ENCODE measurements at places on chromosomes 12 and 14.

DNA sequence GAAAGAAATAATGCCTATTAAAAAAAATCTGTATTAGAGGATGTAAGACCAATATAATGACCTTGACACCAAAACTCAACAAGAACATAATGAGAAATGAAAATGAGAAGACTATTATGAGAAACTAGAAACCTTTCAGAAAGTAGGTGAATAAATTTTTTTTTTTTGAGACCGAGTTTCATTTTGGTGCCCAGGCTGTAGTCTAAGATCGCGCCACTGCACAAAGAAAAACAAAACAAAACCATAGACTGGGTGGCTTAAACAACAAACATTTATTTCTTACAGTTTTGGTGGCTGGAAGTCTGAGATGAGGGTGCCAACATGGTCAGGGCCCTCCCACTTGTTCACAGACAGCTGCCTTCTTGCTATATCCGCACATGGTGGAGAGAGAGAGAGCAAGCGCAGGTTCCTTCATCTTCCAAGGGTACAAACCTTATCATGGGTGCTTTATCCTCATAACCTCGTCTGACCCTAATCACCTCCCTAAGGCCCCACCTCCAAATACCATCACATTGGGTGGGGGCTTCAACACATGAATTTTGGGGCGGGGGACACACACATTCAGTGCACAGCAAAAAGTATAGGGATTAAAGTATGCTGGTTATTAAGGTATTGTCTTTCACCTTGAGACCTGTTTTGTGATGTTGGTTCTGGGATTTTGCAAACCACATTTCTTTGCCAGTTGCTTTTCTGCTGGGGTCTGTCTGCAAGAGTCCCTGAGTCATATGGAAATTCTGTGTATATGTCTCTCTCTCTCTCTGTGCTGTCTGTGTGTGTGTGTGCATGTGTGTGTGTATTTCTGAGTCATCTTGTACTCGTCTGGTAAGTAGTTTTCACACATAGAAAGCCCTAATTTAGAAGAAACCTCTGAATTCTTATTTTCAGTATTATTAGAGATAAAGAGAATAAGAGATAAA, 26.2 kb downstream of the ZCRB1 start:
- no peaks in the 10 kb centered on the region for H3K27me3 ChIP-seq
- no peaks in the 10 kb centered on the region for H3K36me3 ChIP-seq
- peak; percentile 91 for DNase-seq
- peaks cover 14% of the 10 kb centered on the region for H3K4me1 ChIP-seq
- H3K27ac ChIP-seq = peak overlapping the region; percentile 36

DNA sequence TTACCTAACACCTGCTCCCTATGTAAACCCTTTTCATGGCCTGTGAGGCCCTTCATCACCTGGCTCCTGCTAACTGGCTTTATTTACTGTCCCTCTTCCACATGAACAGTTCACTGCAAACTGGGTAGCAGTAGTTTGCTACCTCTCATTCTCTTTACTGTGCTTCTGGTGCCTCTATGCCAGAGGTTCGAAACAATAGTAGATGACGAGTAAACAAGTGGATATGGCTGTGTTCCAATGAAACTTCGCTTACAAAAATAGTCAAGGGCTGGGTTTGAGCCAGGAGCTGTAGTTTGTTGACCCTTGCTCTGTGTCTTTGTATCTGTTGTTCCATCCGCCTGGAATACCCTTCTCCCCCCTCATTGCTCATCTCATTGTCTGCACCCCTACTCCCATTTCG, 233.6 kb upstream of the RMST start:
- no peaks in the 10 kb centered on the region for H3K36me3 ChIP-seq
- peaks cover 1% of the 10 kb centered on the region for H3K27me3 ChIP-seq
- H3K27ac ChIP-seq = no peak overlapping the region
- no peaks in the 10 kb centered on the region for H3K4me1 ChIP-seq

GRCh38 chr12:49066120-49066519, 3.7 kb downstream of the RHEBL1 start:
- H3K27ac ChIP-seq = peak overlapping the region; percentile 35
- no peak for DNase-seq
- peaks cover 13% of the 10 kb centered on the region for H3K36me3 ChIP-seq
- H3K27me3 ChIP-seq = no peaks in the 10 kb centered on the region

- no peak overlapping the region for H3K27ac ChIP-seq
- DNase-seq = no peak
- peaks cover 12% of the 10 kb centered on the region for H3K4me1 ChIP-seq
- H3K4me3 ChIP-seq = no peak overlapping the region
- peaks cover 3% of the 10 kb centered on the region for H3K27me3 ChIP-seq
Observed at GRCh38 chr12:45674181-45674977, 55.1 kb upstream of the ARID2 start.

- H3K4me3 ChIP-seq = peak within 1 kb of the TSS; percentile 17
- peaks cover 5% of the 10 kb centered on the region for H3K36me3 ChIP-seq
- peaks cover 38% of the 10 kb centered on the region for H3K4me1 ChIP-seq
- peak; percentile 73 for DNase-seq
- no peak within 1 kb of the TSS for H3K27ac ChIP-seq
Observed at GRCh38 chr12:6341417-6342139, at the start of gene TNFRSF1A. TSS of gene TNFRSF1A (minus strand) at chr12:6342076. CDS start at chr12:6341814, 262 bp downstream.

DNA sequence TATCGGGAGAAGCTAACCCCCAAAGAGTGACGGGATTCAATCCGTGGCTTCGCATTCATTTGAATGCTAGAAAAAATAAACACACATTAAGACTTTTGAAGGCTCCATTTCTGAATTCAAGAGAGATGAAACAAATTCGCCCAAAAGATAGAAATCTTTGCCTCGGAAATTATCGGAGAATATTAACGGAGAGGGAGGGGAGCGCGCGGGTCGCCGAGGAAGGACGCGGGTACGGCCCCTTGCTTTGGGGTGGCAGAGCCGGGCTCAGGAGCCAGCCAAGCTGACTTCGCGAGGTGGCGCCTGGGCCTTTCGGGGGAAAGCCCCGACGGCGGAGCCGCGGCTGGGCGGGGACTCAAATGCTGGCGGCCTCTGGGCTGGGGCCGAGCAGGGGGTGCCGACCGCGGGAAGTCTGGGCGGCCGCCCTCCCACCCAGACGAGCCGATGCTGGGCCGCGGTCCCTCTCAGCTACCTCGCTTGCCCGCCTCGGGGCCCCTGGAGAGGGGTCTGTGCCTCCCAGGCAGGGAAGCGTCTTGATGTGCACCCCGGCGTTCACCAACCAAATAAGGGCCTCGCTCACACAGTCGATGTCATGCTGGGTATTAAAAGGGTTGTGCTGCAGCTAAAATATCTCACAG, 14.7 kb downstream of the NKX2-1 start:
- no peaks in the 10 kb centered on the region for H3K36me3 ChIP-seq
- no peak for DNase-seq
- peak overlapping the region; percentile 11 for H3K4me3 ChIP-seq
- peaks cover 71% of the 10 kb centered on the region for H3K27me3 ChIP-seq
- H3K27ac ChIP-seq = no peak overlapping the region
- peaks cover 26% of the 10 kb centered on the region for H3K4me1 ChIP-seq

DNA sequence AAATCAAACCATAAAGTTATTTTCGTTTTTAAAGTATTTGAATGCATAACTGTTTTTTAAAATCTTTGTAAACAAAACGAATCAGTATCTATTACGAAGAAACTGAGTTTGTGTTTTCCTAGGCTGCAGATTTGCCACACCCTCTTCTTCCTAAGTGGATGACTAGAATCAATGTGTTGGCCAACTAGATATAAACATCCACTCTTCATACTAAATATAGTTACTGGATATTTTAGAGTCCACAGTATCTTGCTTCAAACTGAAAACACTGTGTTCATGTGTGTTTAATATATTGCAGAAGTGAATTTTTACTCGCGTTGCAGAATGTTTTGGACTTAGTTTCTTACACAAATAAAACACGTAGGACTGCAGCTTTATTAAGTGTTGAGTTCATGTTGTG, 63.2 kb downstream of the KLHL28 start:
- H3K36me3 ChIP-seq = no peaks in the 10 kb centered on the region
- H3K4me1 ChIP-seq = peaks cover 13% of the 10 kb centered on the region
- DNase-seq = no peak

- H3K4me1 ChIP-seq = peaks cover 49% of the 10 kb centered on the region
- no peak for DNase-seq
- H3K27me3 ChIP-seq = no peaks in the 10 kb centered on the region
- peak overlapping the region; percentile 71 for H3K4me3 ChIP-seq
- no peaks in the 10 kb centered on the region for H3K36me3 ChIP-seq
Observed at GRCh38 chr14:101732118-101732517, 29.4 kb upstream of the PPP2R5C start.

DNA sequence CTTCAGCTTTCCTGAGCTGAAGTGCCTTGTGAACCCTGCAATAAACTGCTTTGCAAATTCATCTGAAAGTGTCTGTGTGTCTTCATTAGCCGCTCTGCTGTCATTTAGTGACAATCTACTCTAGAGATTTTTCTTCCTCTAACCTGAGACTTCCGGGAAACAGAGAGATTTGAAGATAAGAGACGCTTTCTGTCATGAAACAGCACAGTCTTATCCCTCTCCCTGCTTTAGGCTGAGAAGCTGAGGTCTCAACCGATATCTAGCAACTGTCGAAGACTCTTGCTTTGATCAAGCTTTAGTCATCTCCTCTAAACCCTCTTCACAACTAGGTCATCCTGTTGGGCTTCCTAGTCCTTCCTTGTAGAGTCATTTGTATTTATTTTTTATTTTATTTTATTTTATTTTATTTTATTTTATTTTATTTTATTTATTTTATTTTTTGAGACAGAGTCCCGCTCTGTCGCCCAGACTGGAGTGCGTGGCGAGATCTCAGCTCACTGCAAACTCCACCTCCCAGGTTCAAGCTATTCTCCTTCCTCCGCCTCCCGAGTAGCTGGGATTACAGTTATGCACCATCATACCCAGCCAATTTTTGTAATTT, 1.2 kb downstream of the RNASE2 start:
- no peak overlapping the region for H3K4me3 ChIP-seq
- peaks cover 15% of the 10 kb centered on the region for H3K4me1 ChIP-seq
- no peaks in the 10 kb centered on the region for H3K36me3 ChIP-seq

- H3K4me3 ChIP-seq = no peak overlapping the region
- H3K36me3 ChIP-seq = peaks cover 10% of the 10 kb centered on the region
- no peaks in the 10 kb centered on the region for H3K27me3 ChIP-seq
- peaks cover 9% of the 10 kb centered on the region for H3K4me1 ChIP-seq
- no peak for DNase-seq
Observed at GRCh38 chr12:119809023-119809422, 68.1 kb downstream of the CIT start.

GRCh38 chr12:57001448-57001906, 4.9 kb downstream of the ZBTB39 start:
- H3K27ac ChIP-seq = no peak overlapping the region
- H3K4me3 ChIP-seq = no peak overlapping the region
- H3K4me1 ChIP-seq = peaks cover 71% of the 10 kb centered on the region
- H3K36me3 ChIP-seq = peaks cover 35% of the 10 kb centered on the region

Data from activated naive CD4-positive, alpha-beta T cell treated with anti-CD3 and anti-CD28 coated beads for 36 hours (primary cell).